ENCODE measurements at places on chromosomes 4 and X. TPM values are rescaled to one million over a fixed set of nuclear protein-coding genes. Genes with fewer than 3 reads are reported as not detected.

DNA sequence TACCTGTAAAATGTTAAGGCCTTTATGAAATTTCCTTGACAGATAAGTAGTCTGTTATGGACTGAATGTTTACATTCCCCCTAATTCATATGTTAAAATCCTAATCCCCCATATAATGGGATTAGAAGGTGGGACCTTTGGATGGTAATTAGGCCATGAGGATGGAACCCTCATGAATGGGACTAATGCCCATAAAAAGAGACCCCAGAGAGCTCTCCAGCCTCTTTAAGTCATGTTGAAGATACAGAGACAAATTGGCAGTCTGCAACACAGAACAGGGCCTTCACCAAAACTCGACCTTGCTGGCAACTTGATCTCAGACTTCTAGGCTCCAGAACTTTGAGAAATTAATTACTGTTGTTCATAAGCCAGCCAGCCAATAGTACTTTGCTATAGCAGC lies 1344.5 kb upstream of the PCDH7 start:
- no peak for DNase-seq

GRCh38 chr4:40594261-40595178 lies 35.1 kb downstream of the RBM47 start:
- no peak for DNase-seq

- no peak for DNase-seq
Observed at GRCh38 chrX:138255373-138255772, 456.1 kb downstream of the FGF13 start.

GRCh38 chr4:81465406-81466340 lies 6.0 kb downstream of the RASGEF1B start:
- DNase-seq: no peak

GRCh38 chr4:79467246-79467932 lies 59.4 kb upstream of the GK2 start:
- DNase-seq: no peak

- no peak for DNase-seq
Observed at GRCh38 chr4:151564321-151564720, 155.3 kb downstream of the FHIP1A start.

- no peak for DNase-seq
Observed at GRCh38 chrX:107773206-107773605, 2.4 kb downstream of the TSC22D3 start.

- no peak for DNase-seq
Observed at GRCh38 chr4:41747230-41748055, 1.1 kb downstream of the PHOX2B start.

DNA sequence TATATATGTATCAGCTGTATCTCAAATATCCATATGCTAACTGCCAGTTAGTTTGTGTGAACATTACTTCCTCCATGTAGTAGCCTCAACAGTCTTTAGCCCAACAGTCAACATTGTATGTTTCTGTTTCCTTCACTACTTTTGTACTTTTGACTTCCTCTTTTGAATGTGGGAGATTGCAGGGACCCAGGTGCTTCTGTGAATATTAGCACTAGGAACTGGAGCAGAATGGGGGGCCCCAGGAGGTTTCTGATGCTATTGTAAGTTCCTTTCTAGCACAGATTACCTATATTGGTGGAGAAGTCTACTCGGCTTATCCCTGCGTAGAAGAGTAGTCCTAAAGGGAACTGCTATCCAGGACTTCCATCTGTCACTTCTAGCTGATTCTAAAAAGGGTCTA lies 2.3 kb downstream of the PLAC8 start:
- no peak for DNase-seq

GRCh38 chr4:131248314-131248713 lies 1900.8 kb upstream of the PCDH10 start:
- DNase-seq: no peak

- no peak for DNase-seq
Observed at GRCh38 chrX:97898798-97899197, 1015.1 kb downstream of the RPA4 start.

DNA sequence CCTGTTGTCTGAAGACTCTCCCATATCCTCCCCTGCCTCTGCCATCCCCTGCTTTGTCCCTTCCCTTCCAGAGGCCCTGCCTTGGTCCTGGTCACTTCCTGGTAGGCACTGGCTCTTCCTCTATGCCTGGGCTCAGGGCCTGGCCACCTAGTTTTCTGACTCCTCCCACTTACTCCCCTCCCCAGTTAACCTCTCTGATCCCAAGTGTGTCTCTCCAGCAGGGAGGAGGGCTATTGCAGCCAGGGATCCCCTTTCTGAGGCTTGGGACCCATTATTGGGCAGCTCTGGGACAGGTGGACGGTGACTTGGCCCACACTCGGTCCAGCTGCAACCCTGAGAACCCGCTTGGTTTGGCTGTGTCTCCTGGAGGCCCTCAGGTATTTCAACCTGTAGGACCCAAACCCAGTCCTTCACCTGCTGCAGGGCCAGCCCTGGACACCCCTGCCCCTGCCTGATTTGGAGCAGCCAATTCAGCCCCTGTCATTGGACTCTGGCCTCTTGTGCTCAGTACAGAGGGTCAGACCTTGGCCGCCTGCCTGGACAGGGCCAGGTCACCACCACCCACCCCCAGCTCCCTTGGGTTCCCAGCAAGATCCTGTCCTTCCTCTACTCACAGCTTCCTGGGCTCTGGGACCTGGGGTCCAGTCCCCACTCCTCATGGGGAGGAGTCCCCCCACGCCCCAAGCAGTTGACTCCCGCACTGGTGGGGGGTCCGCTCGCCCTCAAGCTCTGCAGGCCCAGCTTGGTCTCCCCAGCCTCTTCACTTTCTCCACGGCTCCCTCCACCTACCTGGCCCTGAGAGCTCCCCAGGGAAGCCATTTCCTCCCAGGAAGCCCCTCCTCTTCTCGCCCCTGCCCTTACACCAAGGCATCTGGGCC lies 1.1 kb upstream of the SH3BP2 start:
- peak; percentile 37 for DNase-seq

Gene DYNLT3
- 22.6 TPM for polyA plus RNA-seq

Gene AMBN
- not detected for polyA plus RNA-seq

Gene GAR1
- 17.2 TPM for polyA plus RNA-seq

Gene ZNF595
- 7.8 TPM for polyA plus RNA-seq

Gene DIPK2B
- 12.2 TPM for polyA plus RNA-seq

Gene SRPX2
- polyA plus RNA-seq: 5.2 TPM

Gene TIGD4
- 0.14 TPM for polyA plus RNA-seq

Gene SSX5
- polyA plus RNA-seq: not detected

Gene KDM6A
- polyA plus RNA-seq: 6.7 TPM
